Stimulated activated effector memory CD8-positive, alpha-beta T cell treated with anti-CD3 and anti-CD28 coated beads, Interleukin-12 subunit alpha, Interleukin-12 subunit beta, amount 100 ng/mL, for 72 hours (primary cell): ENCODE measurements at places on chromosomes 5 and 9.

DNA sequence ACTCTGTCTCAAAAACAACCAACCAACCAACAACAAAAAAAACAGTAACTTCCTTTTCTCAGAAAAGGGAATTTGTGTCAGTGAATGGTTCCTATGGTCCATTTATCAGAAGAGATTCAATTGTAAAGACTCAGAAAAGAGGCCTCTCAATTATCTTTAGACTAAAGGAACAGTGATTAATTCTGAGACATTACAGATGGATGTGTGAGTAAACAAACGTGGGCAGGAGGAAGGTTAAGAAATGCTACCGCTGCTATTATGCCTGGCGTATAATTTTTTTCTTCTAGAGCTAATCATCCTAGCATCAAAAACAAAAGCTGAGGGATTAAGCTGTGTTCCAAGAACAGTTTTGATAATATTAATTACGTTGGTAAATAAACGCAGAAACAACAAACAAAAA lies 52.9 kb upstream of the JMY start:
- no peak for DNase-seq

DNA sequence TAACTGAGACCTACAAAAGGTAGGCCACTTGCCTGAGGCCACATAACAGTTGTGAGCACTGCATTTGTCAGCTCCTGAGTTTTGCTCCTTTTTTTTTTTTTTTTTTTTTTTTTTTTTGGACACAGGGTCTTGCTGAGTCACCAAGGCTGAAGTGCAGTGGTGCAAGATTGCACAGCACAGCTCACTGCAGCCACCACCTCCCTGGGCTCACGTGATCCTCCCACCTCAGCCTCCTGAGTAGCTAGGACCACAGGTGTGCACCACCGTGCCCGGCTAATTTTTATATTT lies 37.1 kb downstream of the LAMC3 start:
- DNase-seq, result no peak

DNA sequence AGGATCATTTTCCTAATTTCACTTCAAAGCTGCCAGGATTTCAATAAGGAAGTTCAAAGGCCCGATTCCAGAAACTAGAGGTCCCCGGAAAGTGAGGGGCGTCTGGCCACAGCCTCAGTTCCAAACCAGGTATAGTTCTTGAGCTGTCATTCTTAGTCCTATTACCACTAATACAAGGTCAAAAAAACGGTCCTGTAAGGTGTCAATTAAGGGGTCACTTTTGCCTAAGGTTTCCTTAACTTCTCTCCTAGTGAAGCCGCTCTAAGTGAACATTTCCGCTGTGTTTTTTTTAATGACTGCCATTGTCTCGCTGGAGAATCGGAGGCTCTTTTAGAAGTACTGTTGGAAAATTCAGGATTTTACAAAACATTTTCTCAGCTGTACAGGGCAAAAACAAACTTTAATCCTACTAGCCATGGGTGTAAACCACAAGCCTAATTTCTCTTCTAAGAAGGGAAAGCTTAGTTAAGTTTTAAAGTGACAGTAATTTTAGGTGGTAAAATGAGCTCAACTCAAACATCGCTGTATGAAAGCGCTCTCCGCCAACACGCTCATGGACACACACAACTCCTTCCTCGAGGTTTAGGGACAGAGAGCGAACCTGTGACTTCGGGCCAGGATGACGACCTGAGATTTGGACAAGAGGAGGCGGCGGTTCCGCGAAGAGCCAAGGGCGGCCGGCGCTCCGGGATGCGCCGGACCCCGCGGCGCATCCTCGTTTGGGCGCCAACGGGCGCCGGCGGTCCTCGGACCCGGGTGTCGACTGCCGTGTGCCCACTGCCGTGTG lies 76.7 kb upstream of the IFNE start:
- no peak for DNase-seq

GRCh38 chr9:22363421-22363887 lies 83.2 kb upstream of the DMRTA1 start:
- DNase-seq, result no peak

- DNase-seq, result no peak
Measured at GRCh38 chr5:129958581-129958980, 54.3 kb downstream of the CHSY3 start.

GRCh38 chr5:75640826-75641225 lies 29.6 kb downstream of the ANKDD1B start:
- no peak for DNase-seq

GRCh38 chr5:38692781-38693527 lies 136.5 kb upstream of the LIFR start:
- no peak for DNase-seq

- no peak for DNase-seq
Measured at GRCh38 chr9:131117121-131117761, 8.1 kb upstream of the NUP214 start.

- no peak for DNase-seq
Measured at GRCh38 chr5:21831145-21831787, 1021.9 kb downstream of the CDH12 start.

GRCh38 chr5:132673939-132674630 lies at the start of gene IL4:
TSS of gene IL4 (plus strand) at chr5:132673989. CDS start at chr5:132674051, 62 bp downstream.
- DNase-seq, result no peak
